ENCODE measurements at places on chromosomes 2 and 18.

- no peak for DNase-seq
Observed at GRCh38 chr18:39842366-39842914, 2112.6 kb upstream of the PIK3C3 start.

DNA sequence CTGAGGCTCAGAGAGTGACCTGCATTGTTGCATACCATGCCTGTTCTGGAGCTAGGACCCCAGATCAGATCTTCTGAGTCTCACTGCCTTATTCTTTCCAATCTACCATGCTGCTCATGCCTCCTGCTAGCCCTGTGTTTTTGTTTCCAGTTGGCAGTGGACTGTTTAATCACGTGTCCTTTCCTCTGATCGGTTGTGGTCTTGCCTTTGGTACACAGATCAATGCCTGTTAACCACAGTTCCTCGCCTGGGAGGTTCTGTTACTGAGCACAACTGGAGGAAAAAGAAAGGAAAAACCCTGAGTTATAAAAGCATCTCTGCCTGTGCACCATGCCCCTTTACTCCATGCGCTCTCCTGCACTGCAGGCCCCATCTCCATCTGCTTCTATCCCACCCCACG is 329.1 kb downstream of the SETBP1 start:
- no peak for DNase-seq

DNA sequence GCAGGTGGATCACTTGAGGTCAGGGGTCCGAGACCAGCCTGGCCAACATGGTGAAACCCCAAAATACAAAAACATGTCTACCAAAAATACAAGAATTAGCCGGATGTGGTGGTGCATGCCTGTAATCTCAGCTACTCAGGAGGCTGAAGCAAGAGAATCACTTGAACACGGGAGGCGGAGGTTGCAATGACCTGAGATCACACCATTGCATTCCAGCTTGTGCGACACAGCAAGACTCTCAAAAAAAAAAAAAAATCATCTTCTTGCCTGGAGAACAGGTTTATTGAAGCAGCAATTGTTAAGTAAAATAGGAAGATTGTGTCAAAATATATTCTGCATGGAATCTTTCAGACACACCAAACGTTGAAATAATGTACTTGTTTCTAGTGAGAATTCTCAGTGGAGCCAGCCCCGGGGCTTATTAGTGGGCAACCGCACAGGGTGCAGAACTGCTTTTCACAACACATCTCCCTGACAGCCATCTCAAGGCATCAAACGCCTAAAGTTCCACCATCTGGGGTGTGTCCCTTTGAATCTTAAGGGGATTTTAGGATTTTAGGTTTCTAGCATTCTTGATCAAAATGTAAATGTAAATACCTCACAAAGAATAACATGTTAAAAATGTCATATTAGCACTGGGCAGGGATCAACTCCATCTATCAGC is 28.6 kb upstream of the PPP4R1 start:
- DNase-seq: no peak

DNA sequence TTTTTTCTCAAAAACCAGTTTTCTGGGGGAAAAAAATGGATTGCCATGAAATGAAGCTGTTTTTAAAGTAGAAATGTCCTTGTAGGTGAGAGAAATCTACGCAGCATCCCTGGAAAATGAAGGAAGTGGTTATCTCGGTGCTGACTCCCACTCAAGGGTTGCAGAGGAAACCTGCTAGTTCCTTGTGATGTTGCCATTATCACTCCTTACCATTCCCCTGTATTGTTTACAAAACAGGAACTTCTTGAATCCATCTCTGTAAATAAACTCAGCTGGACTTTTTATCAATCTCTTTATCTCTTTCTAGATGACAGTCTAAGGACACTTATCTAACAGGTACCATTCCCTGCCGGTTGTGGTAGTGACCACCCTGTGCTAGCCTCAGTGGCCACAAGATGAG is 61.2 kb downstream of the FEZ2 start:
- DNase-seq: no peak

DNA sequence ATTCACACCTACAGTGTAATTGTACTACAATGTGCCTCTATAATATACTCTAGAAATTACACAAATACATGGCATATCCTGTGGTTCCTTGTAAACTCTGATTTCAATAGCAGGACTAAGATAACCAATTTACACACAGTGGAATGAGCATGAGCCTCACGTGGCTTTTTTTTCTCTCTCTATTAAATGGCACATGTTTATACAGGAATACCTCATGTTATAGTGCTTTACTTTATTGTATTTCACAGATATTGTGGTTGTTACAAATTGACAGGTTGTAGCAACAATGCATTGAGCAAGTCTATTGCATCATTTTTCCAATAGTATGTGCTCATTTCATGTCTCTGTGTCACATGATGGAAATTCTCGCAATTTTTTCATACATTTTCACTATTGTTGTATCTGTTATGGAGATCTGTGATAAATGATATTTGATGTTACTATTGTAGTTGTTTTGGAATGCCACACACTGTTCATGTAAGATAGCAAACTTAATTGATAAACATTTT is 260.0 kb downstream of the FSIP2 start:
- no peak for DNase-seq

DNA sequence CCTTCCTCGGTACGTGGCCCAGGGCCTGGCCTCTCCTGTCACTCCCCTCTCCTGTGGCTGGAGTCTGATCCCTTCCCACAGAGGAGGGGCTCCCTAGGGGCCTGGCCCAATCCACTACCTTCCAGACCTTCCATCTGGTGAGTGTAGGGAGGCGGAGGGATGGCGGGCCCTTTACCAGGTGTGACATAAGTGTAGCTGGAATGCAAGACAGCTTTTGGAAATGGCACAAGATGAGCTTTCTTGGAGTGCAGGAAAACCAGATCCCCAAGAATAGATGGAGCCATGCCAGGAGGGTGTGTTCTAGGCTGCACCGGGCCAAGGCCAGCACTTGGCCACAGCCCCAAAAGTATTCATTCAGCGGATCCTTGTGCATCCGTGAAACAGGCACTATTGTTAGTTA is 30.1 kb downstream of the IGFBP5 start:
- DNase-seq: no peak

DNA sequence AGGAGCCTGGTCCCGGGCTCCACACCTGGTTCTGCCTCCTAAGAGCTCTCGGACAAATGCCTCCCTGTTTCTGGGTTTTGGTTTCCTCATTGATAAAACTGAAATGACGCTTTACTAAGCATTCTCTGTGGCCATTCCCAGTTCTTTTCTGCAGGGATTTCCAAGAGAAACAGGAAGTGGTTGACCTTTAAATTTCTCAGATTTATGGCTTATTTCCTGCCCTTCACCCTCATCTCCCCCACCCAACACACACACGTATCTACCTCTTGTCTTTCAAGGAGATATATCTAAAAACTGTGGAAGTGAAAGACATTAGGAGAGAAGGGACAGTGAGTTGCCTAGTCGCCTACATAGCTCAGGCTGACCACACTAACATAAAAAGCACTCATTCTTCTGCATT is 53.0 kb downstream of the PIEZO2 start:
- no peak for DNase-seq

GRCh38 chr2:64988420-64989125 is 626 bp upstream of the SLC1A4 start:
- peak; percentile 98 for DNase-seq

DNA sequence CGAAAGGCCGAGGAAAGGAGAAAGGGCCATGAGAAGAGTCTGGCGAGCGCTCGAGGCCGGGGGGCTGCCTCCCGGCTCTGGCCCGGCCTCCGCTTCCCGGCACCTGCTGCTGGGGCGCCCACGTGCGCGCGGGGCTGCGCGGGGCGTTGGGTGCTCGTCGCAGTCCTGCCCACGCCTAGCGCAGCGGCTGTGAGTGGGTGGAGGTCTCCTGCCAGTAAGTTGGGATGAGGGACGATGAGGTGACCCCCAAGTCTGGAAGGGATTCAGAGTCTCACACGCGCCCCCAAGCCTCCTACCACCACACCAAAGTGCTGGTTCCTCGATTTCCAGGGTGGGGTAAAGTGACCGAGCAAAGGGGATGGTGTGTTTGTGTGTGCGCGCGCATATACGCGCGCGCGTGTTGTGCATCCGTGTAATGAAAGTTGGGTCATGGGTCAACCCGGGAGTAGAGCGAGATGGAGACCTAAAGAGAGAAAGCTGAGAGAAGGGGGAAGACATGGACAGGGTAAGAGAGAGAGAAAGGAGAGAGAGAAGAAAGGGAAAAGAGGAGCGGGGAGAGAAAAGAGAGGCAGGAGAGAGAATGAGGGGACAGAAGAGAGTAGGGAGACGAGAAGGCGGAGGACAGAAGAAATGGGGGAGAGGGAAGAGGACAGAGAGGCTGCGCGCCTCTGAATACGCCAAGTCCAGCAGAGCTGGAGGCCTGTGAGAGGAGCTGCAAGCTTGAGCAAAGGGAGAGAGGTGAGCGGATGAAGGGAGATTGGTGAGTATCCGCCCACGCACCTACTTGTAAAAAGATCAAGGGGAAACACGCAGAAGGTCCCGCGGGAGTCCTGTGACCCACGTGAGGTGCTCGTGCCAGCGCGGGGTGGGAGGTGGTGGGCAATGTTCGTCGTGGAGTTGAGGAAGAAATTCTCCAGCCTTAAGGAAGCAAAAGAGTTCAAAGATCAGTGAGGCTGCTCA is 1.7 kb upstream of the NETO1 start:
- DNase-seq: no peak

DNA sequence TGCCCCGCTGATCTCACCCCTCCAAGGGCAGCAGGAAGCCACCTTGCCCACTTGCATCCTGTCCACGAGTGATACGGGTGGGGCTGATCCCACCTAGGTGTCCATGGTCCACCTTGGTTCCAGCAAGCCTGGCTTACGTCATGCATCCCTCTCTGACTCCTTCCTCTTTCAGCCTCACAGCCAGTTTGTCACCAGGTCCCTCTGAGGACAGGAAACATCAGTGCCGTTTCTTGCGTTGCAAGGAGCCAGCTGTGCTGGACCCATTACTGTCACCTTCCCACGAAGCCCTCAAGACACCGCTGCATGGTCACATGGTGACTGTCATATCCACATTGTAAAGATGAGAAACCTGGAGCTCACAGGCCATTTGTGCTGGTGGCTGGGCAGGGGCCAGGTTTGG is 34.8 kb upstream of the TWIST2 start:
- DNase-seq: no peak
